ENCODE measurements at places on chromosomes 2 and 18.

DNA sequence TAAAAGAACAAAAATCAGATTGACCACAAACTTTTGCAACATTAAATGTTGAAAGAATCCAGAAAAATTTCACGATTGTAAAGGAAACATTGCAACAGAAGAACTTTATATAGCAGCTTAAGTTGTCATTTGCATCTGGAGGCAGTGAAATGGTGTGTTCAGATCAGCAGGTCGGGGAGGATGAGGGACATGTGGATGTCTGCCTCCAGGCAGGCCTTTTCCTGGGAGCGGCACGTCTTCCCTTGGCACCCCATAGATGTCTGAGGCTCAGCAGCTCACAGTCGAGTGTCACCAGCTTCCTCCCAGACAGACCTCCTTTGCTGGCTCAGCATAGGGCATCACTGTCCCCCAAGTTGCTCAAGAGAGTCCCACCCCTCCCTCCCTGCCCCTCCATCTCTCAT is 44.3 kb upstream of the ASB1 start:
- no peak for DNase-seq

- DNase-seq, result no peak
These were observed 43.3 kb upstream of the TXNDC2 start for GRCh38 chr18:9842448-9842847.

GRCh38 chr2:128284037-128284441 is 34.6 kb downstream of the HS6ST1 start:
- no peak for DNase-seq

DNA sequence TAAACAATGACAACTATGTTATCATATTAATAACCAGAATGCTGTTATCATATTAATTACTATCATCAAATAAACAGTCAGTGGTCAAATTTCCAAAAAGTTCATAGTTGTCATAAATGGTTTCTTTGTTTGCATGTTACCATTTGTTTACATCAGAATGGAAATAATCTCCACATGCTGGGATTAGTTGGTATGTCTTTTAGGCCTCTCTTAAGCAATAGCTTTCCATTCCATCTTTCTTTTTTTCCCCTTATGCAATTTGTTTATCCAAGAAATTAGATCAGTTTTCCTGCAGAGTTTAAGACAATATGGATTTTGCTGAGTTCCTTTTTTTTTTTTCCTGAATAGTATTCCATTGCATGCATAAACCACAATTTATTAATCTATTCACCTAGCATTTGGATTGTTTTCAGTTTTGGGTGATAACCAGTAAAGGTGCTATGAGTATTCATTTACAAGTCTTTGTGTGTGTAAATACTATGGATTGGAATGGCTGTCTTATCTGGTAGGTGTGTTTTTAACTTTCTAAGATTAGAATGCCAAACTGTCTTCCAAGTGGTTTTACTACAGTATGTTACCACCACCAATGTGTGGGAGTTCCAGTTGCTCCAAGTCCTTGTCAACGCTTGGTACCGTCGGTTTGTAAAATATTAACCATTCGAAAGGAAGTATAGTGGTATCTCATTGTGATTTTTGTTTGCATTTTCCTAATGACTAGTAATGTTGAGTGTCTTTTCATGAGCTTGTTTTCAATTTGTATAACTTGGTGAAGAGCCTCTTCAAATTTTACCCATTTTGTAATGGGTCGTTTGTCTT is 33.3 kb upstream of the TXNDC2 start:
- DNase-seq, result no peak

DNA sequence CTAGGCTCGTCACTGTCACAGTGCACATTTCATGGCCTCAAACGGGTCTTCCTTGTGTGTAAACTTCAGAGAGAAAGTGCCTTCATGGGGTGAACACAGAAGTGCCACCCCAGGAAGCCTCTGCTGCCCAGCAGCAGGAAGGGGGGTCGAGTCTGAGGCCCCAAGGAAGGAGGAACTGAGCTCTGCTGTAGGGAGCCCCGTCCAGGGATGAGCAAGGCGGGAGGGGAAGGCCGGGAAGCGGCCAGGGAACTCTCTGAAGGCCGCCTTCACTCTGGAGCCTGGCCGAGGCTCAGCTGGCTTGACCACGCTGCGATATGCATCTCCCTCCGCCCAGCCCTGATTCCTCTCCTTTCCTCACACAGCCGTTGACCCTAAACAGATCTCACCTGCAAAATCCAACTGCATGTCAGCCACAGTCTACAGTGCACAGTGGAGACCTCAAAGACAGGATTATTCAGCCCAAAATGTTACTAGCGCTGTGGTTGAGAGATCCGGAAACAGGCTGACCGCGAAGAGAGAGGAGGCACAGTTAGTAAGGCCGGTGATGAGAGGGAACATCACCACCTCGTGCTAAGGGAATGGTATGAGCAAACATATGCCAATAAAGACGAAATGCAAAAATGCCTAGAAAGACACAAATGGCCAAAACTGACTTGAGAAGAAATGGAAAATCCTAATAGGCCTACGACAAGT is 34.2 kb upstream of the CTDP1 start:
- no peak for DNase-seq

DNA sequence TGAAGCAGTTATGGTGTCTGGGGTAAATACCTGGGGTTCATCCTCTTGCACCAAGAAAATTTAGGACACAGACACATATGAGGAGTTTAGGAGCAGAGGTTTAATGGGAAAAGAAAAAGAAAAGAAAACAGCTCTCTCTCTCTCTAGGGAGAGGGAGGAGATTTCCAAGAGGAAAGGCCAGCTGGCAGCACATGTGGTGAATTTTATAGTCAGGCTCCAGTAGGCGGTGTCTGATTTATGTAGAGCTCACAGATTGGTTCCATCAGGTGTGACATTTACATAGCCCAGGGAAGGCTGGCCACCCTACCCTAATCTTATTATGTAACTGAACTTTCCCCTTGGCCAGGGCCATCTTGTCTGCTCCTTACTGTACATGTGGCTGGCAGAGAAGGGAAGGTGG is 297.5 kb upstream of the RGPD4 start:
- DNase-seq, result no peak

DNA sequence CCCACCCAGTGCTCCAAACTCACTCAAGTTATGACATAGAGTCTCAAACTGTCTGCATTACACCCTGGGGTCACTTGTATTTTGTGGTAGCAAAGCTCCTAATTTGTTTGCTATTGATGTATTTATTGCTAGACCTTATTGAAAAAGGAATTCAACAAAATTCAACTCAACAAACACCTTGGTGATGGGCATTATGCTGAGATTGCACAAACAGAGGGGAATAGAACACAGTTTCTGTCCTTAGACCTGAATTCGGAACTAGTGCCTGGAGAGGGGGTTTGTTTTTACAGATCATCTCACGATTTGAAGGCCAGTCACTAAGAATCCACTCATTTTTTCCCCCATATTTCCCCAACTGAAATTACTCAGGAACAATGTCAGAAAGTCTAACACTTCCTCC is 53.5 kb upstream of the MAPK4 start:
- DNase-seq, result no peak

GRCh38 chr2:217955881-217956493 is 46.8 kb downstream of the TNS1 start:
- DNase-seq, result no peak

- DNase-seq, result no peak
These were observed 59.2 kb downstream of the BCL2 start for GRCh38 chr18:63260380-63260754.

- no peak for DNase-seq
These were observed 206.1 kb downstream of the GULP1 start for GRCh38 chr2:188497726-188498125.

DNA sequence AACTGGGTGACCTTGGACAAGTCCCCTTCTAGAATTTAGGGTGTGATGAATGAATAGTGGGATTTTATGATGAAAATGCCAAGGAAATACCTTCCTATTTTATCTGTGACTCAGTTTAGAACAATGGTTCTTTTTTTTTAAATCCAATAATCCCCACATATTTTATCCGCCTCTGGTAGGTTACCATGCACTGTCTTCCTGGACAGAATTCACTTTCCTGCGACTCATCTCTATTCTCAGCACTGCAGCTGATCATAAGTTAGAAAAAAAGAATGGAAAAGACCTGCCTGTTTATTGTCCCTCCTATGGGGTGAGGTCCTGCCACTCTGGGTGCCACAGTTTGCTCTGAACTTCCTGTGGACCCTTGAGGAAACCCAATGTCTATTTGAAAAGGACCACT is 73.1 kb downstream of the IRS1 start:
- DNase-seq, result no peak

DNA sequence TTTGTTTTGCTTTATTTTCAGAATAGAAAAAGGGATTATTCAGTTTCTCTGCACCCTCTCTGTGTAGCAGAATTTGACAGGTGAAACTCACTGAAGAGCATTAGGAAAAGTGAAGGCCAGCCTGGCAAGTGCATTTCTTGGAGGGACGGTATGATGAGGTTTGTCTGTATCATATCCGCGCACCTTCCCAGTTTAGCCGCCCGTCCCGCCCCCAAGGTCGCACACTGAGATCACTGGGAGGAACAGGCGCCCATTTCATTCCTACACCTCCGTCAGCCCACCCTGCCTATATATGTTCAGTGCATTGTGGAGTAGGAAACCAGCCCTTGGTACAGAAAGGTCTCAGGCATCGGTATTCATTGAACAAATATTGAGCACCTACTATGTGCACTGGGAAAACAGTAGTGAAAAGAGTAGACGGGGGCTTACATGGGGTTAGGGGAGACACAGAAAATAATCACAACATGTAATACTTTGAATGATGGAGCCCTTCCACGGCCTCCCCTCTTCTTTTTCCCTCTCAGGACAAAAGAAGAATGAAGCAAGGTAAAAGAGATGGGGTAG is 678 bp upstream of the FECH start:
- no peak for DNase-seq

DNA sequence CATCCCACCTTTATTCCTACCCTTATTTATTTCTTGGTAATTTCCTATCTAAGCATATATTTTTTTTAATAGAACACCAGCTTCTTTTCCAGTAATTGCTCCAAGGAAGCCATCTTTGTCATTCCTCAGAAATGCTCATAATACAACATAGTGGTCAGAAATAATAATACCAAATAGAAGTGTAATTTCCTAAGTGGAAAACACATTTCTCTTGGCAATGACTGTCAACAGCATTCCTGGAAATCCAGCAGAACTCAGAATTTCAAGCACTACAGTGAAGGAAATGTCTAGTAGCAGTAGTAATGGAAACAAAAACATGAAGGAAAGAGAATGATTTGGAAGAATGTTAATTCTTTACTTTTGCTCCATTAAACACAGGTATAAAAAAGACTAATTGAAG is 56.6 kb downstream of the GDF7 start:
- DNase-seq, result no peak

GRCh38 chr2:27212626-27213471 is 781 bp upstream of the SLC5A6 start:
- DNase-seq, result peak; percentile 78

DNA sequence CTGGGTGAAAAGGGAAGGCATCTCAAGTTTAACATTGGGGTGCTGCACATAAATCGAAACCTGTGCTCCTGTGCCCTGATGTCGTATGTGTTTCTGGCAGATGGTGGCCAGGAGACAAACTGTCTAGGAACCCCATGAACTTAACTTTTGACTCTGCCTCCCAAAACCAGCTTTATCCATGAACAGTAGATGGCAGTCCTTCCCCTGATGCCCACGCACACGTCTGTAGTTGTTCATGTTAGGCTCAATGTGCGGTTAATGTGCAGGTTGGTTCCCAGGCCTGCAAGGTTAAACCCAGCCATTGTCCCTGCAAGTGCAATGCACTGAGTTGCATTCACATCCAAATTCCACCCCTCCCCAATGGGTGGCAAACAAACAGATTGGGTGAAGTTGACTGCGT is 44.1 kb upstream of the SIX3 start:
- DNase-seq, result no peak

DNA sequence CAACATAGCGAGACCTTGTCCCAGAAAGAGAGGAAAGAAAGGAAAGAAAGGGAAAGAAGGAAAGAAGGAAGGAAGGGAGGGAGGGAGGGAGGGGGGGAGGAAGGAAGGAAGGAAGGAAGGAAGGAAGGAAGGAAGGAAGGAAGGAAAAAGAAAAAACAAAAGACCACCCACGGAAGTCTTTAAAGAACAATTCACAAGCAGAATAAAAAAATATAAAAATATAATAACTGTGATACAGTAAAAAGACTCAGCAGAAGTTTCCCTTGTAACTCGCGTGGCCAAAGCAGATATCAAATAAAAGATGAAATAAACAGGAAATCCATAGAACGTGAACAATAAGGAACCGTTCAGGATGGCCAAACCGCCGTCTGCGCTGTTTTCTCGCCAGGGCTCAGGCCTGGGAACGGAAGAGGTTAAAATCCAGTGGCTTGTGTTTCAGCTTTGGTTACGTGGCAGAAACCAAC is 1.2 kb upstream of the SLC1A4 start:
- DNase-seq, result no peak

GRCh38 chr2:237486334-237486818 is 675 bp upstream of the MLPH start:
- DNase-seq, result no peak

DNA sequence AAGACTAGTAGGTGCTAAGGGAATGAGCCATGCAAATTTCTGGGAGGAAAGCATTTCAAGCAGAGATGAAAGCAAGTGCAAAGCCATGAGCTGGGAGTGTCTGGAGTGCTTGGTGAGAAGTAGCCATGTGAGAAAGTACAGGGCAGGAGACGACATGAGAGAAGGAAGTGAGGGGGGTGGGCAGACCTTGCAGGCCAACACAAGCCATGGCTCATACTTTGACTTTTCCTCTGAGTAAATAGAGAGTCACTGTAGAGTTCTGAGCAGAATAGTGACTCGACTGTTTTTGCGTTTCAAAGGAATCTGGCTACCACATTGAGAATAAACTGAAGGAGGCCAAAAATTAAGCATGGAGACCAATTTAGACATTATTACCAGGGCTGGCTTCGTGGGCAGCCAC is 42.2 kb downstream of the SCN2A start:
- no peak for DNase-seq

DNA sequence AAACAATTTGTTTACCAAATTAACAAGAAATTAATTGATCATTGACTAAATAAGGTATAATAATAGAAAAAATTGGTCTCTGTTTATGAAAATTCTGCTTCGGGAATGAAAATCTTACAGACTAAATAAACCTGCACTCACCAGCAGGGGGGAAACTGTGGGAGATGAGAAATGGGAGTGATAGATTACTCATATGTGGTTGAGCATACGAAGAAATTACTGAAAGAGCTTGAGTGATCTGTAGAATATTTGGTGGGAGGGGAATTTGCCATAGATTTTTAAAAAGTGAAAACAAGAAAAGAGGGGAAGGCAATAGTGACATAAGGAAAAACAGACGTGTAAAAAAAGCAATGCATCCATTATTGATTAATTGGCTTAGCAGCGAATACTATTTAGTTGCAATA is 2.2 kb downstream of the HMSD start:
- DNase-seq, result no peak

DNA sequence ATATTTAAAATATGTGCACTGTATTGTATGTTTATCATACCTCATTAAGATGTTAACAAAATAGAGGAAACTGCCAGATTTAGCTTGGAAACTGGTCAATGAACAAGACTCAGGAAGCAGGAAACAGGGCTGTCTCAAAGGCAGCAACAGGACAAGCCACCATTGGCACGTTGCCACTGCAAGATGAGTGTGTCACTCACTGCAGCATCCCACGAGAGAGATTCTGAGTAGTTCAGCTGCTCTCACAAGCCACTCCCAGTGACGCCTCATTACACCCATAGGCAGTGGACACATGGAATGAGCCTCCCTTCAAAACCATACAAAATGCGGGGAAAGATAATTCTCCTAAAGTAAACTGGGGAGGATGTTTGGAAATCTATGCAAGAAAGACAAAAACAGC is 181.9 kb upstream of the DLGAP1 start:
- no peak for DNase-seq
